ENCODE measurements at places on chromosomes 1 and 21.
A peak's percentile ranks its signal among the peaks of the same experiment; 100 is the strongest.

DNA sequence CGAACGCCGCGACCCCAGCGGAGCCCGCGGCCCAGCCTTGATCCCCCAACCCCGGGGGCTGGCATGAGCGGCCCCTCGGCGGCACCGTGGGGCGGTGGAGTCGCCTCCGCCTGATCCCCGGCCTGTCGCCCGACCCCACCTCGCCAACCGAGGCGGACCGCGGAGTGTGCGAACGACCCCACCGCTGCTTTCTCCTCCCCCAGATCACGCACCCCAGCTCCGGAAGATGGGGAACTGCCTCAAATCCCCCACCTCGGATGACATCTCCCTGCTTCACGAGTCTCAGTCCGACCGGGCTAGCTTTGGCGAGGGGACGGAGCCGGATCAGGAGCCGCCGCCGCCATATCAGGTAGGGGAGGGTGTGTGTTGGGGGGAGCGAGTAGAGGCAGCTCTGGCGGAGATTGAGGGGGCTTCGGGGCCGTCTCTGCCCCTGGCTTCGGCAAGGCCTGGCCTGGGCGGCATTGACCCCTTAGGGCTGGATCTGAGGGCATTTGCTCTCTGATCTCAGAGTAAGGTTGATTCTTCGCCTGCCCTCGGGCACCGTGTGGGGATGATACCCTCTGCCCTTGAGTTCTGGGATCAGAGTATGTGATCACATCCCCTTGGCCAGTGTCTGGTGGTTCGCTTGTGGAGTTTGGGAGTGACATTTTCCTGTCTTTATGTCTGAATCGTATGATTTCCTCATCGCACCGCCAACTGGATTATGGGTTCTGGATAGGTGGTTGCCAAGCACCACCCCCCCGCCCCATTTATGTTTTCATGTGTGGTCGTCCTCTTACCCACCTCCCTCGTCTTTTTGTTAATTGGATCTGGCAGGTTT, 668 bp downstream of the RNF11 start:
- peak; percentile 25 for DNase-seq

GRCh38 chr1:182629499-182630096, 25.4 kb upstream of the RGS16 start:
- no peak for DNase-seq

DNA sequence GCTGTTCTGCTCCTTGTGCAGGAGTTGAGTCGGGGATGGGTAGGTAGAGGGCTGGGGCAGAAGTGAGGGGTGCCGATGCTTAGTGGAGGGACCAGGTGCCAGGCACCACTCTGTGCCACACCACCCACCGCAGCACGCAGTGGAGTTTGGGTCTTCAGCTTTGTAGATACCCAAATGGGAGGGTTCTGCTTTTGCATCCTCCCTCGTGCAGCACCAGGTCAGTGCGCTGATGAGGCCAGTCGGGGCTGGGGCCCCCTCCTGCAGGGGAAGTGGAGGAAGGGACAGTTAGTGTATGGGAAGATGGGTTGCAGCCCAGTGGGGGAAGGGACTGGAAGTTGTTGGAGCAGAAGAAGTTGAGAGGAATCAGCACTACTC, 244.0 kb downstream of the RHOU start:
- DNase-seq = no peak

- no peak for DNase-seq
Measured at GRCh38 chr1:111535256-111536191, 32.1 kb upstream of the ADORA3 start.

- no peak for DNase-seq
Measured at GRCh38 chr1:205472737-205473441, 17.0 kb upstream of the BLACAT1 start.

Data from stimulated activated CD8-positive, alpha-beta memory T cell treated with anti-CD3 and anti-CD28 coated beads, Interleukin-15, amount 100 ng/mL, for 24 hours (primary cell).